ENCODE measurements at places on chromosomes 13 and 19.

DNA sequence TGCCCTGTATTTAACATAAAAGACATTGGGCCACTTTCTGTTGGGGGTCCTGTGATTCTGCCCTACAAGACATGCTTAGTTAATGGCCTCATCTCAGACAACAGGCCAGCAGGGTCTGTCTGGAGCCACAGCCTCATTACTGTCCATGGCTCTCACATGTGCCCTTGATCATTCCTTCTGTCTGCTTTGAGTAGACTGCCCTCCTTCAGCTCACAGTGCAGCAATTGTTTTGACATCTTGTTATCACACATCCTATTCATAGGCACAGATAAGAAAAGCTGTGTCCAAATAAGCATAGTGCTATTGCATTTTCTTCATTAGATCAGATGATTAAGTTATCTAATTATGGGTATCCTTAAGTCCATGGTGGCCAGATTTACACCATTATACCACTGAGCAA lies 127.9 kb downstream of the KCTD12 start:
- DNase-seq, result no peak

- DNase-seq, result no peak
Observed at GRCh38 chr13:91312324-91312723, 35.2 kb upstream of the MIR17HG start.

DNA sequence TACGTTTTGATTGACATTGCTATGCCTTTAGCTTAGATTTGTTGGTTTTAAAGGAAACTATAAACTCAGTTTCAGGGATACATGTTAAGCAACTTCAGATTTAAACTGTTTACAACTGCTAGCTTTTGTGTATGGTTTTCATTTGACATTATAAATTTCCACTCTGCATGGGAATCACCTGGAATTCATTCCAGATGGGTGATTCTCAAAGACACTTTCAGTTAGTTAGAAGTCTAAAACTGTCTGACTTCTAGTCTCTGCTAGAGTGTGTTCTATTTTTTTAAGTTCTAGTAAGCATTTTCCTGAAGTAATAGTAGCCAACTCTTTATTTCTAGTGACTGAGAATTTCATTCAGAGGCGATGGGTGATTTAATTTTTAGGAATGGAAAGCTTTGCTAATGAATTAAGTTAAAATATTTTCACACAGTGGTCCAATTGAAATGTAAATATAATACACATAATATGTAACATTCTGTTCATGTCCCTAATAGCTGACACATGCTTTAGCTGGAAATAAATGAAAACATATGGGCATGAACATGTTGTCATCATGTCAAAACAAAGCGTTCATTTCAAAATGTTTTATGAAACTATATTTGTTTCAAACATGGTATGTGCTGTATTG lies 58.3 kb upstream of the CSNK1A1L start:
- DNase-seq, result no peak

- DNase-seq, result no peak
Observed at GRCh38 chr13:99174533-99175100, 26.0 kb upstream of the UBAC2 start.

- DNase-seq, result no peak
Observed at GRCh38 chr13:34862716-34863115, 79.4 kb upstream of the NBEA start.

DNA sequence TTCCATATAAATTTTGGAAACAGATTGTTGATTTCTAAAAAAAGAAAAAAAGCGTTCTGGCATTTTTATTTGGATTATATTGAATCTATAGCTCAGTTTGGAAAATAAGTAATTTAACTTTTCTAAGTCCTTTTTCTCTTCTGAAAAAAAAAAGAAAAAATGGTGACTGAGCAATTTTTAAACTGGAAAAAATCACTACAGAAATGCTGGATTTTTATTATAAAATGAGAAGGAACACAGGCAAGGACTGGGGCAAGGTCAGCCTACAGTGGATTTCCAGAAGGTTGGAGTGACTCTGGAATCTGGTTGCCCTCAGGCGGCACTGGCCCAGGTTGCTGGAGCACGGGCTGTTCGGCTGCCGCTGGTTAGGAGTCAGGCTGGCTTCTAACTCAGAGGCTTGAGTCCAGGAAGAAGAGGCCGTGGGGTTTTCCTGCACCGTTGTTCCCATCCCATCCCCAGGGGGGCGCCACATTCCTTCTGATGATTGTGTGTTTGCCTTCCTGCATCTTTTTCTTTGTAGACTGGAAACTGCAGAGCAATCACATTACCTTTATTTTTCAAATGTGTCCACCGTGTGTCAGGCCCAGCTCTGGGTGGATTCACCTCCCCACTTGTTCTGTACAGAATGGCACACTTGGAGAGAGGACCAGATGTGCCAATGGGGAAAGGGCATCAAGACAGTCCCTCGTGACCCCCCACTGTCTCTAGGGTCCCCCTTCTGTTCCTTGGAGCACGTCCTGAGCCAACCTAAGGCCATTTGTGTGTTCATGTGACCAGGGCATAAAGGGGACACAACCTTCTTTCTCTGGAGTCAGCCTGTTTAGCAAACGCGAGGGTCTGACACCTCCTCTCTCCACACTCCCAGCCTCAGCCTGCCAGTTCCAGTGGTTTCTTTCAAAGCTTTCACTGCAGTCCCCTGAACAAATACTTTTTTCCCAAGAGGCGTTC lies 44.5 kb upstream of the GTF3A start:
- peak; percentile 75 for DNase-seq

DNA sequence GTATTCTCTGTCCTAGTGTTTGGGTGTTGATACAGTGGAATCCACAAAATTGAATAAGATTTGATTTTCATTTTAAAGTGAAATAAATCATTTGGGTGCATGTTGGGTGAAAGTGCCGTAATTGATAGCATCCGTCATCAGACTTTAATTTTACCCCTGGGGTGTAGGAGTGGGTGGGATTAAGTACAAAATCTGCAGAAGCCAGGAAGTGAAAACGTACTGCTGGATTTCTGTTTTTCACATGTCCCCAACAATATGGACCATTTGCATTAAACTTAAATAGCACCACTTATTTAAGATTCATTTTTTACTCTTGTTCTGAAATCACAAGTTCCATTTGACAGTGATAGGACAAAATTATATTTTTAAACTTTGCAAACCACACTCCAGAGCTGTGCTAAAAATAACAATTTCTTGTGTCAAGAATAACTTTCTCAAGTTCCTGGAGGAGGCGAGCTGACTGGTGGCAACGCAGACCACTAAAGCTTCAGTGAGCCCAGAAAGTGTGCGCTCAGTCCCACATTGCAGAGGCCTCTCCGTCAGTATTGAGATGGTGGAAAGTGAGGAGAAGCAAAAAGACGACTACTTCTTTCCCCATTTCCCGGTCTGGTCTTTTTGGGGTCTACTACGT lies 71.3 kb downstream of the ARHGEF7 start:
- no peak for DNase-seq

DNA sequence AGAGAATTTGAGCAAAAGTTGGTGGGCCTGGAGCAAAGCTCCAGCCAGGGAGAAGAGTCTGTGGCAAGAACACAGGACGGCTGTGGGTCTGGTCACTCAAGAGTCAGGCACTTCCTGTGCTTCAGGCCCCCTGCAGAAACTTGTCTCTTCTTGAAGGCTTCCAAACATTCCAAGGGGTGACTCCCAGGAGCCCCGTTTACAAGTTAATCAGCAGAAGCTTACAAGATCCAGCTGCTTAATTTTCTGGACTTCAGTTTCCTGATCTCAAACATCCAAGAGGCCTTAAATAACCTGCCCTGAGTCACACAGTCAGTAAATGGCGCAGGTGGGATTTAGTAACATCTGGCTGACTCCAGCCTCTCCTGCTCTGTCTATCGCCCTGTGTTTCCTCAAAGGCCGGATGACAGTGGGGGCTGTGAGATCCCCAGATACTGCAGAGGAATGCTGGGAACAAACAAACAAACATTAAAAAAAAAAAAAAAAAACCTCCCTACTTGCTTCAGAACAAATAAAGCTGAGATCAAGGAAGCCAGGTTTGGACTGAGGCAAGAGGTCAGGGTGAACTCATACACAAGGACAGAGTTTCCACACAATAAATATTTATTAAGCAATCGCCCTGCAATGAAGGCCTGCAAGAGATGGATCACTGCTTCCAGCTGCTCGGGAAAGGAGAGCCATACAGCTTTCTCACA lies 175.4 kb upstream of the RFC3 start:
- peak; percentile 70 for DNase-seq

DNA sequence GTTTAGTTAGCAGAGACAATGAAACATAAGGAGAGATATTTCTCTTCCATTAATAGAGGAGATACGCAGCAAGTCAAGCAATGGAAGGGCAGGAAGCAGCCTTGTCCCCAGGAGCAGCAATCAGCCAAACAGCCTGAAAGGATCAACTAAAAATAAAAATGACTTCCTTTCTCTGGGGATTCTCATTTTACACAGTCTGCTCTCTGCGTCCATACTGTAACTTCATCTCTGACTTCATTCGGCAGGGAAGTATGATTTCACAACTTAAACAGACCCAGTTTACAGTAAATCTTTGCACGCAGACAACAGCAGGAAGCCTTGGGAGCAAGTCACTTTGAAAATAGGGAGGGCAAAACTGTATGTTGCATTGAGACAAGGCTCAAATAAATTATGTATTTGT lies 826.7 kb downstream of the DIAPH3 start:
- no peak for DNase-seq

DNA sequence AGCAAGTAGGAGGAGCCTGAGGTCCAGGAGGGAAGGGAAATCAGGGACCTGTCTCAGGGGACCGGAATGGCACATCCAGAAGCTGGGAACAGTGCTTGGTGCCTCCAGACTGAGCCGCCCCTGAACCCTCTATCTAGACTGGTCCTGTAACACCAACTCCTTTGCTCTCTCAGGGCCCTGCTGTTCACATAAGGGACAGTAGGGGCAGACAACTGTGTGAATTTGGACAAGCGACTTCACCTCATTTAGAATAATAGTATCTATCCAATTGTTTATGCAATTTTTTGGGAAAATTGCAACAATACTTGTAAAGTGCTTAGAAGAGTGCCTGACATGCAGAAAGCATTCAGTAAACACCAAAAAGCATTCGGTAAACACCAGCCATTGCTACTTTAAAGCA lies 14.0 kb downstream of the SYMPK start:
- DNase-seq, result no peak

- no peak for DNase-seq
Observed at GRCh38 chr13:112069061-112069844, 2.3 kb downstream of the SOX1 start.

- DNase-seq, result no peak
Observed at GRCh38 chr13:90652036-90652435, 695.5 kb upstream of the MIR17HG start.

GRCh38 chr19:4597975-4598671 lies 38.6 kb upstream of the SEMA6B start:
- DNase-seq, result no peak

DNA sequence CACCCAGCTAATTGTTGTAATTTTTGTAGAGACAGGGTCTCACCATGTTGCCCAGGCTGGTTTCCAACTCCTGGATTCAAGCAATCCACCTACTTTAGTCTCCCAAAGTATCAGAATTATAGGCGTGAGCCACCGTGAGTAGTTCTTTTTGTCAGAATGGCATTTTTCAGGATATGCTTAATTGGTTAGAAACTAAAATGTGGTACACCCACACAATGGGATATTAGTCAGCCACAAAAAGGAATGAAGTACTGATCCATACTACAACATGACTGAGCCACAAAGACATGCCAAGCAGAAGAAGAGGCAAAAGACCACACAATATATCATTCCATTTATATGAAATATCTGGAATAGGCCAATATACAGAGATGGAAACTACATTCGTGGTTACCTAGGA lies 41.7 kb upstream of the MAP3K10 start:
- DNase-seq, result no peak

GRCh38 chr13:93108111-93108601 lies 118.5 kb upstream of the GPC6 start:
- peak; percentile 3 for DNase-seq

DNA sequence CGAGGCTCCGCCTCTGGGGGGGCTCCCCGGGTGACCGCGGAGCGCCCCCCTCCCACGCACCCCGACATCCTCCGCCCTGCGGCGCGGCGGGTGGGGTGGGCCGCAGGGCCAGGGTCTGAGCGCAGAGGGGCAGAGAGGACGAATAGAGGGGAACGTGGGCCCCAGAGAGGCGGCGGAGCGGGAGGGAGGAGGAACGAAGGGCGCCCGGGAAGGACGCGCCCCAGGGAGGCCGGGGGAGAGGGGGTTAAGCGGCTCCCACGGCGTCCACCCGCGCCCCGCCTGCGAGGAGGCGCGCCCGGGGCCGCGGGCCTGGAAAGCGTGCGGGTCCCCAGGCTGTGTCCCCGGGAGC lies 1.0 kb downstream of the HCN2 start:
- no peak for DNase-seq

GRCh38 chr19:50537769-50538230 lies 24.1 kb upstream of the ASPDH start:
- peak; percentile 84 for DNase-seq

DNA sequence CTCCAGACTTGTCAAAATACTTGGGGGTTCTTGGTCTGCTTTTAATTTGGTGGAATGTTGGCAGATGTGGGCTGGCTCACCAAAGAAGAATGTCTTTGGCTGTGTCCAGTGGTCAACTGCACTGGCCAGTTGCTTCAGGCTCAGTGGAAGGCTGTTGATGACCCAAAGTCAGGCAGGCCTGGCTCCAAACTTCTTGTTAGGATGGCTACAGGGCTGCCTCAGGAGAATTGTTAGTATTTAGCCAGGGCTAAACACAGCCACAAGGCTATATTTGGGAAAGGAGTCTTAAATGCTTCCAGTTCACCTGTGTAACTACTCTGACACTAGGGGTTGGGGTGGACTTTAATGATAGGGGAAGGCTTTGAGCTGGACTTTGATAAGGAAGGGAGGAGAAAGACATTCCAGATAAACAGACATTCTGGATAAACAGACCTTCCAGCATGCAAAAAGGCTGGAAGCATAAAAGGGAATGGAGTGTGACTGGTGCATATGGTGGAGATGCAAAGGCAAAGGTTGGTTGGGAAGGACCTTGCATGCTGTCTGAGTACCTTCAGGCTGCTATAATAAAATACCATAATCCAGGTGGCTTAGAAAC lies 116.8 kb downstream of the FOXO1 start:
- DNase-seq, result peak; percentile 77

- DNase-seq, result peak; percentile 95
Observed at GRCh38 chr13:98443329-98443728, 133.6 kb downstream of the STK24 start.

DNA sequence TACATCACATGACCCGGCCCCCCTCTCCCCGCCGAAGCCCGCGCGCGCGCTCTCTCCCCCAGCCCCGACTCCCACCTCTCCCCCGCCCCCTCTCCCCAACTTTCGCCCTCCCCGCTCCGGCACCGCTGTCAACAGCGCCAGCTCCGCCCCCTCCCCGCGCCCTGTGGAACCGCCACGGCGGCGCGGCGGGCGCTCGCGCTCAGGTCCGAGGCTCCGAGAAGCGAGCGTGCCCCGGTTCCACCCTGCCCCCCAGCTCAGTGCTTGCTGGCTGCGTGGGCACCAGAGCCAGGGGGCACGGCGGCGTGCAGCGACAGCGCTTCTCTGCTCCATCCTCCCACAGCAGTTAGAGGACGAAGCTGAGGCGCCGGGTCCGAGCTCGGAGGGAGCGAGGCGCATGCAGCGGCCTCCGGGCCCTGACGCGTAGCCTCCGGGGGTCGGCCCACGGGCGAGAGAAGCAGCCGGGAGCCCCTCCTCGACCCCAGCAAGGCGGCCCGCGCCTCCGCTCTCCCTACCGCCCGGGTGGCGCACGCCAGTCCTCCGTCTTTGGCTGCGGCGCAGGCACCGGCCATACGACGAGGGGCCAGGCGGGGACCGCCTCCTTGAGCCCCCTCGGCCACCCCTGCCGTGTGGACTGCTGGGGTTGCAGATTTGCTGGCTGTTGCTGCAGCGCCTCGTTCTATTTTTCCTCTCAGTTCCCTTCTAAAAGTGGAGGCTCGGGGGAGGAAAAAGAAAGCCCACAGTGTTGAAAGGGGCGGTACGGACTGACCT lies 109.5 kb downstream of the KCNRG start:
- peak; percentile 99 for DNase-seq
